ENCODE measurements at places on chromosomes 12 and 14.

GRCh38 chr14:100027771-100028490, 37.3 kb upstream of the EVL start:
- DNase-seq: no peak

DNA sequence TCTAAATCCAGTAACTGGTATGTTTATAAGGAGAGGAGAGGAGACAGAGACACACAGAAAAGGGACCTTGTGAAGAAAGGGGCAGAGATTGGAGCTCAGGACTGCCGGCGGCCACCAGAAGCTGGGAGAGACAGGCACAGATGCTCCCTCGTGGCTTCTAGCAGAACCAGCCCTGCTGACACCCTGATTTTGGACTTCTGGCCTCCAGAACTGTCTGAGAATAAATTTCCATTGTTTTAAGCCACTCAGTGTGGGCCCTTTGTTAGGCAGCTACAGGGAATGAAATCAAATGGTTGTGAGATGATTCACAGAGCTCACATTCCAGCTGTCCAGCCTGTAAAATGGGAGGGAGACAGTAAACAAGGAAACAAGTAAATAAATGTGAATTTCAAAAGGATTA, 47.6 kb downstream of the TMEM132C start:
- DNase-seq: no peak

DNA sequence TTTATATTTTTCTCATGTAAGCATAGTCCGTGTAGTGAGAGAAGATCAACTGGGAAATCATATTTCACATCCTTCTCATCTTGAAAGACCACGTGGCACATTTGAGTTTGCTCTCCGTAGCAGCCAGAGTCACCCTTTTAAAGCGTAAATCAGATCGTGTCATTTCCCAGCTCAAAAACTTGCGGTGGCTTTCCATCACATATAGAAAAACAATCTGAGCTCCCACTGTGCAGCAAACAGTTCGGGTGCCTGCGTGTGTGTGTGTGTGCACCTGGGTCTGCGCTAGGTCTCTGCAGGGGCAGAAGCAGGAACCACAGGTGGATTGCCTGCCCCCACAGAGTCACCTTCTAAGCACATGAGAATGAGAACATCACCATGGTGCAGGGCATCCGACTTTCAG, 338.2 kb downstream of the TRHDE start:
- no peak for DNase-seq

DNA sequence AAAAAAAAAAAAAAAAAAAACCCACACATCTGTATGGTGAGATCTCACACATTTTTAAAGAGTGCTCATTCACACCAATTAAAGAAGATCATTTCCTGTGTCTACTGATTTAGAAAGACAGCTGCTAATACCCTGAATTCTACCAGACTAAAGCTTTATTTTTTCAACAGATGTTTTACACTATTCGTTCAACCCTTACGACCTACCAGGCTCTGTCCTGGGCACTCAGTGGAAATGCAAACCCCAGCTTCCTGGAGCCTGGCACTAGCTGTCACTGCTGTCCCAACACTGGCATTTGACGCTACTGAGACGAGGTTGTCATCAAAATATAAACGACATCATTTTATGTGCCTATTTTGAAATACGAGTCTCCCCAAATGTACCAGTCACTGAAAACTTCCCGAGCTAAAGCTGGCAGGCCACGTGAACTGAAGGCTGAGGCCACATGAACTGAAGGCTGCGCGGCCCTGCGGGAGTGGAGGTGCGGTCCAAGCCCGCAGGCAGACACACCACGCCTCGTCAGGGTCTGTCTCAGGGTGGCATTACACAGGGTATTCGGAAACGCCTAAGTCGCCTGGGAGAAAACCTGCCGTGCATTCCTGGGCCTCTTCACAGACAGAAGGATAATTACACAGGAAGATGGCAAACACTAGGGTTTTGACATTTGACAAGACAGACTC, 27.2 kb downstream of the SLC15A4 start:
- no peak for DNase-seq

- DNase-seq: no peak
Observed at GRCh38 chr14:67319142-67319541, 40.5 kb downstream of the ATP6V1D start.

DNA sequence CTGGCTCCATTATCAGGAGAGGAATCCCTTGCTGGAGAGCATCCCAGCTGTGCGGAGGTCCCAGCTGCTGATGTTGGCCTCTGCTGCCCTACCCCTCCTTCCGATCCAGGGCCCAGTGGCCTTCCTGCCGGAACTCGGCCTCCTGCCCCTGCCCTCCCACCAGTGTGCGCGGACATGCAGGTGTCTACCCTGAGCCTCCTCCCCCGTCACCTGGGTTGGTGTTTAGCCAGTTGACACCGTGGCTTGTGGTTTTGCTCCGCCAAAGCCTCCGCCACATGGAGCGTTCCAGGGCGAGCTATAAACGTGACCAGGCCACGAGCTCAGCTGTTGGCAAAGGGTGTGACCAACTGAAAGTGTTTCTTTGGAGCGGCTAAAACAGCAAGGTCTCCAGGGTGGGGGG, 1104.3 kb downstream of the BCL11B start:
- DNase-seq: no peak

GRCh38 chr12:101527682-101528081, 52.5 kb downstream of the SPIC start:
- no peak for DNase-seq

DNA sequence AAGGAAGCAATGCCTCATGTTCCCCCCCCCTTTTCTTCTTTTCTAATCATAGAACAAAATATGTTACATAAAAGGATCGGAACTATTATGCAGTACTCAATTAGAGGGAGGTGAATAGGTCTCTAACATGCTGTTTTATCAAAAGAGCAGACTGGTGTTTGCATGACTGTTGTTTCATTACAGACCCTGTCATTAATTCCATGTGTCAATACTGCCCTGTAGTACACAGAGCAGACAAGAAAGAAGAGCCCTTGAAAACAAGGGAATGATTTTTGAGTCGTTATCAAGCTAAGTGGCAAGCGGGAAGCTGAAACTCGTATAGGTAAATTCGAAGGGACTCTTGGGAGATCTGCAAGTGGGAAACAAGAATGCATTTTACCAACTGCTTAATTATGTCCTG, 76.9 kb upstream of the TMEM263 start:
- DNase-seq: no peak

GRCh38 chr14:63431466-63431865, 111.7 kb downstream of the PPP2R5E start:
- DNase-seq: no peak

- no peak for DNase-seq
Observed at GRCh38 chr14:60356906-60357550, 108.0 kb downstream of the PPM1A start.

DNA sequence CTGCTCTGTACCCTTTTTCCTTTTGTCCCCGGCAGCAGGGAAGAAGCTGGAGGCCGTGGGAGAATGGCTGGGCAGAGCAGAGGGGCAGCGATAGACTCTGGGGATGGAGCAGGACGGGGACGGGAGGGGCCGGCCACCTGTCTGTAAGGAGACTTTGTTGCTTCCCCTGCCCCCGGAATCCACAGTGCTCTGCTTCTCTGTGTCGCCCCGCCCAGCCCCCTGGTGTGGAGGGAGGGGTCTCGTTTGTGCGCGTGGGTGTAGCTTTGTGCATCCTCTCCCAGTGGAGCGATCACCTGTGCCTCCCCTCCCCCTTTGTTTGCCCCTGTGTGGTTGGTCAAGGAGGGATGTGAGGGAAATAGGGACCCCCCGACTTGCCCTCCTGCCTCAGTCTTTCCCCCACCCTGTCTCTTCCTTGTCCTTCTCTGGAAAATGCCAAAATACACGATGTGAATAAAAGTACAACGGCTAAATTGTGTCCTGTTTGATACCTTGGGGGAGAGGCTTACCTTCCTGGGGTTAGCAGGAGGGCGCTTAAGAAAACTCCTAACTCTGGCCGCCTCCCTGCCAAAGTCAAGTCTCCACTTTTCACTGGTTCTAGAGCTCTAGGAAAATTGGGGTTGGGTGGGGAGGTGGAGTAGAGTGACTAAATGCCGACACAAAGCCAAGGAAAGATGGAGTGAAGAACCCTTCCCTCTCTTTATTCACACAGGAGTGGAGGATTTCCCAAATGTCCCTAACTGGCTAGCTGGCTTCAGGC, 990 bp upstream of the TPI1 start:
- DNase-seq: no peak

GRCh38 chr12:21476949-21477348, 24.5 kb downstream of the RECQL start:
- DNase-seq: no peak

DNA sequence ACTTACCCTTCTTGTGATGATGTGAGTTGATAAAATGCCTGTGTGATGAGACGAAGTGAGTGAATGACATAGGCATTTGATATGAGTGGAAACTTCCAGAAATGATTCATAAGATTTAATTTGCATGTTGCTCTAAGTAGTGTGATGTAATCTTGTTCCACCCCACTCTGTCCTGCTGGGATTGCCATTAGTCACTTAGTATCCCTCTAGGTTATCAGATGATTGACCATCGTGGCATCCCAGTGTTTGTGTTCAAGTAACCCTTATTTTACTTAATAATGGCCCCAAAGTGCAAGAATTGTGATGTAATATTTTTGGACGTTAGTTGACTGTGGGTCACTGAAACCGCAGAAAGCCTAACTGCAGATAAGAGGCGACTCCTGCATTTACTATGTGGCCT, 214.4 kb upstream of the DIO2 start:
- DNase-seq: no peak

DNA sequence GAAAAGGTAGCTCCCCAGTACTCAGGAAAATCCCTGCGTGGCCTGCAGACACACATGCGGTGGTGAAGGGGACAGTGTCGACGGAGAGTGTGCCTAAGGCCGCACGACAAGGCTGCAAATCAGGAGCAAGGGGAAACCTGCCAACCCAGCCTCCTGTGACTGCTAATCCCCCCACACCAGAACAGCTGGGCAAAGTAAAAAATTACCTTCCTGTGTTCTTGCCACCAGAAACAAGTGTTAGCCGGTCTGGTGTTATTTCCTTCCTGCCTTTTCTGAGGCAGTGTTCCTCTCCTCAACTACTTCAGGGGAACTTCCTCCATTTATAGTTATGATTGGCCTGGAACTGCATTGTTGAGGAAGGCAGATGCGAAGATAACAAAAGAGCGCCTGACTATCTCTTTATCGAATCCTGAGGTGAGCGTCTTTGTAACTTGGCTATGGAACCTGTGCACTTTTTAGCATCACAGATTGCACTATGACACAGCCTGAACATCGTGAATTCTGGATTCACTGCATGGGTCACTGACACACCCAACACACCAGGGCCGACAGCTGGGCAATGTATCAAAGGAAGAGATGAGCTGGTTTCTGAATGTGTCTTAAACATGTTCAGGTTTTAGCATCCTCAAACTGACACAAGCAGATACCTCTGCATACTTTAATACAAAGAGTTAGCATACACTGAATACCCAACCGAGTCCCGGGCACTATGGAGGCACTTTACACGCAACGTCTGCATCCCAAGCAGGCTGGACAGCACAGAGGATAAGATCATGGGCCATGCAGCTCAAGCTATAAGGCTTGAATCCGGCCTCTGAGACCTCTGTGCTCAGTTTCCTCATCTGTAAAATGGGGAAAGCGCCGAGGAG, 28.9 kb downstream of the SLC15A4 start:
- peak; percentile 92 for DNase-seq

- no peak for DNase-seq
Observed at GRCh38 chr14:89294060-89294459, 123.0 kb downstream of the FOXN3 start.

DNA sequence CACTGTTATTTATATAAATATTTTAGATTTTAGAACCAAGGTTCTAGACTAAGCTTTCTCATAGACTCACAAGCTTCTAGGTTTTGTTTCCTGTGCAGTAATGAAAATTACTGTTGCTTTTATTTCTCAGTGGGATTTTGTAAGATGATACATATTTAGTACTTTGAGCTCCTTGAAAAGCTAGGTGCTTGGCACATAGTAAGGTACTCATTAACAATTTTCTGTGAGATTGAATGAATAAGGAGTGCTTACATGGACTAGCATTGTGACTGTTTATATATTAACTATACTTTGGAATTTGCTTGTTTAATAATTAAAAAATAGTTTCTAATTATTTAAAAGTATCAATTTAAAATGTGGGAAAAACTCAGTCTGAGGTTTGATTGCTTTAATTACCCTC, 85.7 kb downstream of the MIA2 start:
- DNase-seq: no peak

DNA sequence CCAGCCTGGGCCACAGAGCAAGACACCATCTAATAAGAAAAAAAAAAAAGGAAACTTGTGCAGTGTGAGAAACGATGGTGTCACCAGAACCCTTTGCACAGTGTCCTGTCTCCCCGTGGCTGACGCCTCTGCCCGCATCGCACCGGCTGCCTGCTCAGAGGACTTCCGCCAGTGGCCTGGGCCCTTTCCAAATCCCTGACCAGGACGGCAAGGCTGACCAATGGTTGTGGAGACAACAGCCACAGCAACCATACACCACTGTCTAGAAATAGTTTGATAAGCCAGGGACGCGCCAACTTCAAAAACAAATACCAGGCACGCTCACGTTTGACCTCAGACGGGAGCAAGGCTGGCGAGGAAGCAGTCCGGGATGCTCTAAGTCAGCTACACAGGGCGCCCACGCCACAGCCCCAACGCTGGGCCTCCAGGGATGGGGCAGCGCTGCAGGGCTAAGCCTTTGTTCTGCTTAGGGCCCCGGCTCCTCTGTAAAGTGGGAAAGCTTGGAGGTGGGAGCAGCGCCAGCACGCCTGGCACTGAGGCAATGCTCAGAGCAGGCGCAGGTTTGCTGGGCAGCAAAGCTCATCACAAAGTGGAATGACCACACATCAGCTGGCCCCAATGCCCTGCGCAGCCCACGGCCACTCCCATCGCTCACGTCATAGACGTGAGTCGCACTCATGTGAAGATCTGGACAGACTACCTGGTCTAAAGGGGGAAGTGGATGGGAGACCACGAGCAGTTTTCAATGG, 12.5 kb downstream of the PGAM5 start:
- DNase-seq: no peak

DNA sequence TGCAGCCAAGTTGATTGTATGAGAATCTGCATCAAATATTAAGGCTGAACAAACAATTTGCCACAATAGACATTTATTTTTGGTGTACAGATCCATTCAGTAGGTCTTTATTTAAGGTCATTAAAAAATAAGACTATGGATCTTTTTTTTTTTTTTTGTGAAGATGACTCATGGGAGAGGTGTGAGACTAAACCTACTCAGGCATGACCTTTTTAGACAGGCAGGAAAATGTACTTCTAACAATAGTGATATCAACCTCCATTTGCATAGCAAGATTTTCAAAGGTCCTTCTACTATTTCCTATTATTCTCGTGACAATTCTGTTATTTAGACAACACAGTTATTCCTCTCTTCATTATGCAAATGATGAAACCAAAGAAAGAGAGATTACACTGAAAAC, 39.9 kb upstream of the PTPRR start:
- no peak for DNase-seq

GRCh38 chr12:92107621-92108131, 38.0 kb downstream of the BTG1 start:
- no peak for DNase-seq

- no peak for DNase-seq
Observed at GRCh38 chr12:108282160-108282559, 57.0 kb downstream of the CMKLR1 start.

GRCh38 chr12:68580911-68581310, 29.8 kb upstream of the RAP1B start:
- no peak for DNase-seq

Data from Kasumi-1 (cell line).